HFFc6 (cell line): ENCODE measurements at places on chromosomes 3 and 15. TPM values are rescaled to one million over a fixed set of nuclear protein-coding genes. Genes with fewer than 3 reads are reported as not detected.

Gene RARRES1
- 0.24 to 1.3 TPM (median 0.80 TPM) in 3 replicates for total RNA-seq

Gene C3orf85
- not detected in 3 replicates for total RNA-seq

Gene IQCF5
- not detected in 3 replicates for total RNA-seq

Gene TTLL13
- not detected in 2 replicates for total RNA-seq

Gene ADGRG7
- total RNA-seq: not detected in 2 replicates

Gene HPS3
- total RNA-seq: 13.6 to 20.5 TPM (median 18.2 TPM) in 3 replicates

Gene PSMD2
- 620 to 794 TPM (median 764 TPM) in 3 replicates for total RNA-seq

DNA sequence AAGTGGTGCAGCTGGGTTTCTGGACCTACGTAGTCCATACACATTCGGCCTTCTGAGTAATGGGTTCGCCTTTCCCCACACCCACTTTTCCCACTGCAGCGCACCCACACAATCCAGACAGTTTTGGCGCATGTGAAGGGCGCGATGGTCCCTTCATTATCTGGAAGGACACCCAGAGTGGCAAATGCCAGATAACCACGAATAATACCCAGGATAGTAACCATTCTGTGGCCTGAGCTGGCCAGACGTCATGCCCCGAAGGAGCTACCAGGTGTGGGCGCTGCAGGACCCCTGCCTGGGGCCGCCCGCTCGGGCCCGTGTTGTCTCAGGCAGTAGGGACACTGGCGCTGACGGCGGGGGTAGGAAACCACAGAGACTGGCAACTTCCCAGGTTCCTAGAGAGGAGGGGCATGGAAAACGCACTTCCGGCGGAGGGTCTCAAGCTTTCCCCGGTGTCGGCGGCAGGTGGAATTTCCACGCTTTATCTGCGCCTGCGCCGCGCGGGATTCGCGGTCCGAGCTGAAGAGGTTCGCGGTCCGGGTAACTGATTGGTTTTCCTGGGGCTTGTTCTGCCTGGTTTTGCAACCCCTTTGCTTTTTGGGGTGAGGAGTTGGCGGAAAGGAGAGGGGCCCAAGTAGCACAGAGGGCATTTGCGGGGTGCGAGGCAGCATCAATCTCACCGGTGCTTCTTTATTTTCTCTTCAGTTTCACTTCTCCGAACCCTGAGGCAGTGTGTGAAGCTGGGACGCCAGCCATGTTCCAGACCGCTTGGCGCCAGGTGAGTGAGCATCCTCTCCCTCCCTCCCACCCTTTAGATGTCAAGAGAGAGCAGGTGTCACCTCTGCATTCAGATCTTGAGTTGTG is at the start of gene ZNF620:
Gene ZNF620, plus strand, starts transcription at position 441 of the 864 bp plus-strand sequence. Its CDS starts 314 bp downstream, at position 755.
- no peak for DNase-seq

GRCh38 chr3:61718565-61718964 is 157.2 kb downstream of the PTPRG start:
- DNase-seq: no peak

- no peak for DNase-seq
Observed at GRCh38 chr3:117998071-117998470, 1036.6 kb downstream of the IGSF11 start.

DNA sequence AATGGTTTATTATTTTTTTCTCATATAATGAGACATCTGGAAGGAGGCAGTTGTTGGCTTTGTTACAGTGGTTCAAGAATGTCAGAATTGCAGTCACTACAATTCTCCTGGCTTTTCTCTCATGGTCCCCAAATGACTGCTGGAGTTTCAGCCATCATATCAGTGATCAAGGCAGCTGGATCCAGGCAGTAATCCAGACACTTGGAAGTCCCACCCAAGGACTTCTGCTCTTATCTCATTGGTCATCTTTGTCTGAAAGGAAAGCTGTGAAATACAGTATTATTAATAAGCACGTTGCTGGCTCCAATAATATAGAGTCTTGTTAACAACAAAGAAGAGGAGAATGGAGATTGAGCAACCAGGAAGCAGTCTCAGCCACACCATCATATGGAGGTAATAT is 22.9 kb upstream of the MED12L start:
- DNase-seq: no peak

DNA sequence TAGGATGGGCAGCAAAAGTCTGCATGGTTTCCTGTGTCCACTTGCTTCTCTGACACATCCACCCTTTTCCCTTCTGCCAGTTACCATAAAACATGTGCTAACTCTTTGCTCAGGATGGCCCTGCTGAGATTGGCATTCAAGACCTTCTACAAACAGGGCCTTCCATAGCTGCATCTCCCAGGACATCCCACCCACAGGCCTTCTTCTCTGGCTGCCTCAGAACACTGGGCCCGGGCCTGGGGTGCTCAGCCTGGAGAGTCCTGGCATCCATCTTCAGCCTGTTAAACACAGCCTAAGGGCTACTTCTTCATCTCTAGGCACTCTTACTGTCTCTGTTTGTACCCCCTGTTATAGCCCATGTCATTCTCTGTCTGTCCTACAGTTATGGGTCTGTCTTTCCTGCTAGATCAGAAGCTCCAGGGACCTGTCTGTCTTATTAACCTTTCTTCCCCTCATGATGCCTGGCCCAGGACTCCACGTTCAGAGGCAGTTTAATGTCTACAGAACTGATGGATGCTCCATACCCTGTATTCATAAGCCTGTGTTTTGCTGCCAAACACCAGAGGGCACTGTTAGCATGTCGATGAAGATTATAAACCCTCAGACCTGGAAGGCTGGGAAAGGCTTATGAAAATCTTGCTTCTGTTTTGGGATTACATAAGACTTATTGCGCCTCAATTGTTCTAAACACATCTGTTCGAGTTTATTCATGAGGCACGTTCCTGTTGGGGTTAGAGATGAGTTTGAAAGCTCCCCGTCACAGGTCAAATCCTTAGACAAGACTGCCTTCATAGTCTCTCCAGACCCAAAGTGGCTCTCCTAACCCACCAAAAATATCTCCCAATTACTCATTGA is 16.5 kb downstream of the SEMA3G start:
- peak; percentile 74 for DNase-seq

DNA sequence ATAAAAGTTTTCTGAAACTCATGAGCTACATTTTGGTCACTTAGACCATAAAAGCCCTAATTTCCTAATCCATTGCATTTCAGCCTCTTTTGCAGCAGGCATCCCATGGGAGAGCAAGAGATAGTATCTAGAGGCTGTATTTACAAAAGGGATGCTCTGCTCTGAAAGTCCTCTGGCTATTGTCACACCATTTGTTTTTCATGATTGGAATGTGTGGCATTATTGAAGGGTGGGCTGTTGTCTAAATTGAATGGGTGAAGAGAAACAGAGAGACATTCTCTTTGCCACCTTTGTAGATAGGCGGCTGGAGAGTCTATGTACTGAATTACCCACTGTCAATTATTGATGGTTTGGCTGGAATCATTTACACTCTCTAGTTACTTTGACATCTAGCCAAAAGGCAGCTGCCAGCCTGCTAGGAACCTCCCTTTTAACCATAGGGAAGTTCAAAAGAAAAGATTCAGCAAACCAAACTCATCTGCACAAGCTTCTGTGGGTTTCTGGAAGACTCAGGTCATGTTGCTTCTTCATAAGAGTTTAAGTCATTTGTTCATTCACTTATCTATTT is 89.8 kb upstream of the RARB start:
- no peak for DNase-seq

- DNase-seq: no peak
Observed at GRCh38 chr15:58057559-58057958, 8.0 kb downstream of the ALDH1A2 start.

GRCh38 chr3:99875581-99875928 is 57.9 kb downstream of the CMSS1 start:
- DNase-seq: no peak

DNA sequence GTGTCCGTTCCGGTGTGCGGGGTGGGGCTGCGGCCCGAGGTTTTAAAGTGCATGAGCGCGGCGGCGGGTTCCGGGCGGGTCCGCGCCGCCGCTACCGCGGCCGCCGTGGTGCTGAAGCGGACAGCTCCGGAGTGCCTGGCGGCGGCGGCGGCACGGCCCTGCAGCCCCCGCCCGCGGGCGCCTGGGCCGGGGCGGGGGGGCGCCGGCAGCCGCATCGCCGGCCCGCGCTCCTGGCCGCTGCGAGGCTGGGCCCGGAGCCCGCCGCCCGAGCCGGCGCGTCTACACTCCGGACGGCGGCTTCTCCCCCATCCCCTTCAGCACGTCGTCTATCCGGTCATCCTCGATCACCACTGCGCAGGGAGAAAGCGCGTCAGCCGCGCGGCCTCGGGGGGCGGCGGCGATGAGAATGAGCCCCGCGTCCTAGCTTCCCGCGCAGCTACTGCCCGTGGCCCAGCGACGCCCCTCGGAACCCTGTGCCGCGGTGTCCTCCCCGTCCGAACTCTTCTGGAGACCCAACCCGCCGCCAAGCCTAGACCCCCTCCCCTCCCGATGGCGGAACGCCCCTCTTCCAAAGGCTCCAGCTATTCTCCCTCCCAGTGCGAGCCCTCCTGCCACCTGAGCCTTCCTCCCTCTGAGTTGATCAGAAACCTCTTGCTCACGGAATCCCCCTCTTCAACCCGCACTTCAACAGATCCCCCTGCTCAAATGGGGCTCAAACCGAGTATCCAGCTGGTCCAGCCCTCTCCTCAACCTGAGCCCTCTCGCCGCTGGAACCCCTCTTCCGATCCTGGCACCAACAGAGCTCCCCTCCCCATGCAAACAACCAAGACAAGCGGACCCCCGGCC is 1.3 kb downstream of the CAMK2N2 start:
- no peak for DNase-seq

DNA sequence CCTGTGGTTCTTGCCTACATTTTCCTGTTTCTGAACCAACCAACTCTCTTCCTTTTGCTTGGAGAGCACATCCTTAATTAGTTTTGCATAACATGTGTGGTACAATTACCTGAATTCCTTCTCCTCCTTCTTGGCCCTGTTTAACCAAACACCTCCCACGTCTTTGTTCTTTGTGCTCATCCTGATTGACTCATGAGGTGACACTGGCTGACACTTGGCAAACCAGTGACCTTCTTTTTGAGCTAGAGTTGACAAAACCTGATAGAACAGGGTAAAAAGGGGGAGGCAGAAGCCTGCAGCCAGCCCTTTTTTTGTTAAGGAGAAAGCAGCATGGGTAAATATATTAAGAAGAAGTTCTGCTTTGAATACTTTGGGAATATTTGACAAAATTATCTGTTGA is 99.2 kb upstream of the SAMMSON start:
- no peak for DNase-seq

GRCh38 chr3:140311428-140311827 is 366.4 kb upstream of the TRIM42 start:
- DNase-seq: no peak

DNA sequence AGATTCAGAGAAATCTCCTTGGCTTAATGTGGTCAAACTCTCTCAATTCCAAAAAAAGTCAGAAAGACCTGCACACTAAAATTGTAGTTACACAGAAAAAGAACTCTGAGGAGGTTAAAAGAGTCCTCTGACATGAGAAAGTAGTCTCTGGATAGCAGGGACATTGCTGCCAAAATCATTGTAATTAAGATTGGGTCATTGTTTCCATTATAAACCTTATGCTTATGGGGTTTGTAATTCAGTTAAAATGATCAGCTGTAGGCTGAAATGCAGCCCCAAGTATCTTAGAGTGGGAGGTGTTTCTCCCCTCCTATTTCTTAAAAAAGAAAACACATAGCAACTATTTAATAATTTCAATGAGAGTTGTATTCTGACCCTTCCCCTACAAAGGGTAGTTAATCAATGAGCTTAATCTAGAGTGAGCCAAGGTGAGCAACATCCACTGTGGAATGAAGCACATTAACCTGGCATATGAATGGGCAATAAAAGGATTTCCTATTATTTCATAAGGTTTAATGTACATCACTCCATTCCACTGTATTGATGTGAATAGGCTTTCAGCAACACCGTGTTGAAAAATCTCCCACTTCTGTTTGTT is 406.9 kb downstream of the TIGIT start:
- DNase-seq: no peak

DNA sequence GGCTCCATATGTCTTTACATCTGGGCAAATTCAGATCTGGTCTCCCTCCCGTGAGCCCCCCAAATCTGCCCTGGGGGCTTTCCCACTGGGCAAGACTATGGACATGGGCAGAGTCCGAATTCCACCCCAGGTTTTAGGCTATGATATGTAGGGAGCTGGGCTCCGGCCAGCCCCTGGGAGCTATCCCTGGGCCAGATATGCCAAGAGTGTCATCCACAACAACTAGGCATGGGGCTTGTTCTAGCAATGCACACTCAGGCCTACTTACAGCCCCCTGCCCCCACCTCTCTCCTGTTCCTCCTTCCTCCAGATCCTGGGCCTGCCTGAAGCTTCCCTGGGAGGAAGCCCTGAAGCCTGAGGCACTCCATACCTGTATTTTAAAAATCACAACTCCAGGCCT is 622 bp downstream of the XIRP1 start:
- DNase-seq: no peak

DNA sequence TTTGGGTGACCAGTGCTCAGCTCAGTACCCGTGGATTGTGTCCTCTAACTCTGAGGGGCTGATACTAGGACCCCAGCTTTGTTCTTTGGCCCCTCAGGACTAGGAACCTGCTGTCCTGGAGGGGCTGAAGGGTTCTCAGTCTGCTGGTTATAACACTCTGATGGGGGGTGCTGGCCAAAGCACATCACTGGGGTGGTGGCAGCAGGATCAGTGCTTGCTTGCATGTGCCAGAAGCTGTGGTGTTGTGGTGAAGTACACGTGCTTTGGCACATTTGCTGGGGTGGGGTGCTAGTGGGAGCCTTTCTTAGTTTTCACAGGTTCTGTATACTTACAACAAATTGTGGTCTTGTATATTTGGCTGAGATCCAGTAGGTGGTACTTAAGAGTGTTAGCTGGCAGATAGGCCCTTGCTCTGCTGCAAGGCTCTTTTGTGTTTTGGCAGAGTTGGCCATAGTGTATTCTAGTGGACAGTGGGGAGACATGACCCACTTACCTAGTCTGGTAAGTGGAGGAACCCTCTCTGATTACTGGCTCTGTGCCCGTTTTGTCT is 344.3 kb downstream of the EDEM1 start:
- DNase-seq: no peak

DNA sequence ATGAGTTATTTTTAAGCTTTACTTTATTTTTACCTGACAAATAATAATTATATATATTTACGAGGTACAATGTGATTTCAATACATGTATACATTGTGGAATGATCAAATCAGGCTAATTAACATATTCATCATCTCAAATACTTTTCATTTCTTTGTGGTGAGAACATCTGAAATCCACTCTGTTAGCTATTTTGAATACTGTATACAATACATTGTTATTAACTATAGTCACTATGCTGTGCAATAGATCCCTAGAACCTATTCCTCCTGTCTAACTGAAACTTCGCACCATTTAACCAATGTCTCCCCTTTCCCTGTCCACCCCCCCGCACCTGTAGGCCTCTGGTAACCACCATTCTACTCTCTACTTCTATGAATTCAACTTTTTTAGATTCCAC is 7.9 kb upstream of the SPPL2A start:
- no peak for DNase-seq

GRCh38 chr3:152313430-152313829 is 44.7 kb downstream of the MBNL1 start:
- DNase-seq: no peak
